ENCODE measurements at places on chromosomes 7 and 10. TPM values are rescaled to one million over a fixed set of nuclear protein-coding genes. Genes with fewer than 3 reads are reported as not detected.
A peak's percentile ranks its signal among the peaks of the same experiment; 100 is the strongest.

GRCh38 chr10:71618598-71618997, 101.0 kb downstream of the C10orf105 start:
- no peak for DNase-seq

The HDAC9 gene
- polyA plus RNA-seq: 9.5 TPM

The MSANTD7 gene
- polyA plus RNA-seq: 15.8 TPM

DNA sequence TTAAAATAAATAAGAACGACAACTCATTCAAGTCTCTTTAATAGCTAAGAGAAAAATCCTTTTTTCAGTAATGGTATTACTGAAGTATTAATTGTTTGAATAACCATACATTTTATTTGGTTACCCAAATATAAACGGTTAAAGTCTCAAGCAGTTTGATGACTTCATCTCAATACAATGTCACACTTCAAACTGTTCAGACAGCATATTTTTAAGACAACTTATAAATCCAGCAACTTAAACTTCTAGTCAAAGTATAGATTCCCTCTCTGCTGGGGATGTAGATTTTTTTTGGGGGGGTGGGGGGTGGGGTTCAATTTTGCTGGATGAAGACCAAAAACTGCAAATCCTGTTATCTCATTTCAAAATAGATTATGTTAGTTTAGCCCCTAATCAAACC, 42.0 kb downstream of the GNA12 start:
- peak; percentile 65 for DNase-seq

- no peak for DNase-seq
Measured at GRCh38 chr7:152050547-152050971, 25.1 kb downstream of the GALNT11 start.

DNA sequence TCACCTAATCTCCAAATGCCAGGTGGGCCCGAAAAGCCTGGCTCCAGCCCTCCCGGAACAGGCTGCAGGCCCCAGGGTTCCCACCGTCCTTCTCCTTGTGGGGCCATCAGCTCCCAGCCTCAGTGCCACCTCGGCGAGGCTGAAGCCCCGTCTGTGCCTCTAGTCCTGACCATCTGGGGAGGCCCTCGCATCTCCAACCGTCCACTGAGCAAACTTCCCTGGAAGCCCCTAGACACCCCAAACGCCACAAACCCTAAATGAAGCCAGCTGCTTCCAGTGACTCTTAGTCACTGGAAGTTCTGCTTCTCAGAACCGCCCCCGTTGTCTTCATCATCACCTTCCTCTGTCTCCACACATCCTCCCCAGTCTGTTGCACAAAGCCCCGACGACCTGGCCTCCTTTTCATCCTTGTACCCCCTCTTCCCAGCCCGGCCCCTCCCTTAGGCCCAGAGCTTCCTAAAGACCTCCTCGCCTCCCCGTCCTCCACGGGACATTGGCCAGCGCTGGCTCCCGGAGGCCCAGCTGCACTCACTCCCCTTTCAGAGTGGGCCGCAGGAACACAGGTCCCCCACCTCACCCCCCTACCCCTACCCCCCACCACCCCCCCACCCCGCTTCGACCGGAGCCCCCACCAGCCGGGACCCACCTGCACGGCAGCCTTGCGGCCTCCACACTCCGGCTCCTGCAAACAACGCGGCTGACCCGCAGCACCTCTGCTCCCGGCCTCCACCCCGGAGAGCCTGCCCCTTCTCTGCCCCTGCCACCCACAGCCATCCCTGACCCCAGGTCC, 1.1 kb upstream of the DIP2C start:
- DNase-seq: no peak

The CLCN1 gene
- not detected for polyA plus RNA-seq

- DNase-seq: no peak
Measured at GRCh38 chr7:51280156-51280555, 36.5 kb downstream of the COBL start.

GRCh38 chr7:149832332-149833041, 5.7 kb upstream of the ZNF862 start:
- DNase-seq: no peak

GRCh38 chr10:61791216-61791615, 110.3 kb upstream of the ARID5B start:
- DNase-seq: no peak

DNA sequence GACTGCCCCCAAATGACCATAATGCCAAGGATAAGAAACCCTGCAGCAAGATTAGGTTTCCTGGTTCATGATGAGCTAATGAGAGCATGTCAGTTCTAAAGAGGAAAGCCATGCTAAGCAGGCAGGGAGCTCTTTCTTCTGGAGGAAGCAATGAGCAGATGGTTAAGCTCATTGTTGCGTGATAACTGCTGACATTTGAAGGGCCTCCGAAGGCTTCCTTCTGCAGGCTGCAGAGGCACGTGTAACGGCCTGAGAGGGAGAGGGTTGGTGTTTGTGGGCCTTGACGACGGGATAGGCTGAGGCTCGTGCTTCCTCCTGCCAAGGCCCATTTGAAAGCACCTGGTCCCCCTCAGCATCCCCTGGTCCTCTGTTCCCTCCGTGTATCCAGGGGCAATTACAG, 63.5 kb upstream of the BTBD16 start:
- peak; percentile 70 for DNase-seq

GRCh38 chr7:94050046-94050445, 45.9 kb upstream of the BET1 start:
- DNase-seq: no peak

The DRGX gene
- polyA plus RNA-seq: not detected

The NEUROD6 gene
- 0.17 TPM for polyA plus RNA-seq

DNA sequence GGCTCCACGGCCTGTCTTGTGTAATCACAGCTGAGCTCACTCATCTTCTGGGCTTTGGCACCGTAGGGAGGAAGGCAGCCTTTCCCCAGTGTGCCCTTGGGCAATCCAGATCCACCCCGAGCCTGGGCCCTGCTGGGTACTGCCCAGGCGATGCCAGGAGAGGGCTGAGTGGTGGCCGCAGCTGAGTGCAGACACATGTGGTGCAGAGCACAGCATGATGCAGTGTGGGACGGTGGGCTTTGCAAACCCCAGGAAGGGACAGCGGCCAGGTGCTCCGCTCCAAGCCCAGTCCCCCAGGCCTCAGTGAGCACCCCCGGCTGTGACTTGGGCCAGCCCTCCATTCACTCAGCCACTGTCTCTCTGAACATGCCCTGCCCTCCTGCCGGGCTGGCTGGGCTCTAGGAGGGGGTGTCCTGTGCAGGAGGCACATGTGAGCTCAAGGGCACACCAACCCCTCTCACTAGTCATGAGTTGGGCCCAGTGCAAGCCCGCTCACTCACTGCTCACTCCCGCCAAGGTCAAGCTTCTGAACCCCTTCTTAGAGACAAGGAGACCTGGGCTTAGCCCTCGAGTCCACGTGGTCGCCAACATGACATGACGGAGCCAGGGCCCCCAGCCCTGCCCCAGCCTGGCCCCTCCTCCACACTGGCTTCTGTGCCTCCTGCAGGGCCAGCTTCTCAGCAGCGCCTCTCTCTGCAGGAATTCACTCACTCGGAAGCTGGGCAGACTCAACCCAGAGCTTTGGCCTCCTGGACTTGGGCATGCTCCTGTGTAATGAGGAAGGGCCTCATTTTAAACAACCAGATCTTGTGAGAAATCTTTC, 77.5 kb upstream of the INSIG1 start:
- no peak for DNase-seq

GRCh38 chr7:102029616-102030015, 212.2 kb downstream of the CUX1 start:
- DNase-seq: no peak

DNA sequence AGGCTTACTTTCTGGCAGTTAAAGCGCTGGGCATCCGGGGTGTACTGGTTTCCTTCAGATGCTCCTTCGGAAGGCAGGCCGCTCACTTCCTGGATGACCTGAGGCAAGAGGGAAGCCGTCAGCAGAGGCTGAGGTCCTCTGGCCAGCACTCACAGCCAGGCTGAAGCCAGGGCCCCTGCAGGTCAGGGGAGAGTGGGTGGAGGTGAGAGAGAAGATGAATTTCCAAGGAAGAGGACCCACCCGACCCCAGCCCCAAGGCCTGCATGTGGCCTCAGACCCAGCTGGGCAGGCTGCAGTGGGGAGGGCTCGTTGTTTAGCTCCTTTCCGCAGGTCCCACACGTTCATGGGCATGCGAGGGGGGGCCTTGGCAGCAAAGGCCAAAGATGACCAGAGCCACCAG, 71.3 kb downstream of the VWA2 start:
- DNase-seq: no peak

GRCh38 chr10:110872145-110872983, 636 bp downstream of the PDCD4 start:
- peak; percentile 93 for DNase-seq

DNA sequence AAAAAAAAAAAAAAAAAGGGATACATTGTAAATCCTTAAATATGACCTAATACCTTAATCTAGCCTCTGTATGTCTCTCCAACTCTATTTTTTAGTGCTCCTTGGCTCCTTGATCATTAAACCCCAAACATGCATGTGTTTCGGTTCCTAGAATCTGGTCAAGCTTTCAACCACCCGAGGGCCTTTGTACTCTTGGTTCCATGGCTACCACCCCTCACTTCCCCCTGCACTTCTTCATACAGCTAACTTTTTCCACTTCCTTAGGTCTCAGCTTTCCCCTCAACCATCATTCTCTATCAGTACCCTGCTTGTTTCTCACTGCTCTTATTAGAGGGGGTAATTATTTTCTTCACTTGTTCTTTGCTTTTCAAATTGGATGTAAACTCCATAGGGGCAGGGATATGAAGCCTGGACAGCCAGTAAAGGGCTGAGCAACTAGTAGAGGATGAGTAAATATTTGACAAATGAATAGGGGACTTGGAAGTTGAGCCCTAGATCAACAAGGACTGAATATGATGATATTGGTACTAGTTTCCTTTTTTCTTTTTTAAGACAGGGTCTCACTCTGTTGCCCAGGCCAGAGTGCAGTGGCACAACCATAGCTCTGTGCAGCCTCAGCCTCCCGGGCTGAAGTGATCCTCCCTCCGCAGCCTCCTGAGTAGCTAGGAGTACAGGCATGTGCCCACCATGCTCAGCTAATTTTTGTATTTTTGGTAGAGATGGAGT, 4.3 kb upstream of the GDI2 start:
- DNase-seq: no peak

The SRRM3 gene
- 0.49 TPM for polyA plus RNA-seq

The TMEM273 gene
- polyA plus RNA-seq: 9.8 TPM

The SLC39A12 gene
- polyA plus RNA-seq: 0.13 TPM

GRCh38 chr10:15211464-15211979, 43.0 kb upstream of the NMT2 start:
- DNase-seq: no peak

DNA sequence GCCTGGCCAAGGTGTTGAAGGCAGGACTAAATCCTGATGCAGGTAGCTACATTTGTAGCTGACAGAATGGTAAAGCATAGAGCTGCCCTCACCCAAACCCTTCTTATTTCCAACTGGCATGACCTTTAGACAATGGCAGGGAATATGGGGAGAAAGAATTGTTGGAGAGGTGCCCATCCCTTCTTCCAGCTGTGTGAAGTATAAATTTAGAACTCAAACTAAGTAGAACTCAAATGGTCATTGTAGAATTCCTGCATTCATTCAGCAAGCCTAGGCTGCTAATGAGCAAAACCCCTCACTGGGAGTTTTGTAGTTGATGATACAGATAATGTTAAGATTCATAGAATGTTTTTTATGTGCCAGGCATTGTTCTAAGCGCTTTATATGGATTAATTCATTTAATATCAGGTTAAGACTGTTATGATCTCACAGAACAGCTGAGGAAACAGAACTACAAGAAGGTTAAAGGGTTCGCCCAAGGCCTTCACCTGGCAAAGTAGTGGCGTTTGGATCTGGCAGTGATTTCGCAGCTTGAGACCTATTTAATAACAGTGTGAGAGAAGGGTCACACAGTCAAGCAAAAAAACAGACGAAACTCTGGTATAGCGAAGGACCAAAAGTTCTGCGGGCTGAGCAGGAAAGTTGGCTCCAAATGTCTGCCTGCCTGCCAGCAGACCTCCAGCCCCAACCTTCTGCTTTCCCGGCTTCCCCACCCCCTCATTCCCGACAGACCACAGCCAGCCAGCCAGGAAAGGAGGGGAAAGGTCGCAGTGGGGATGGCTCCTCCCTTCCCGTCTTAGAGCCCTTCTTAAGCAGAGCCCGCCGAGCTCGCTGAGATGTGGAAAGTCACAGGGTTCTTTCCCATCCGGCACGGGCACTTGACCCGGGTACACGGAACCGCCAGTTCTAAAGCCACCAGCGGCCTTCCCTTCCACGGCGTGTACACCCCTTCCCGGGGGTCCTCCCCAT, 1.6 kb upstream of the HILPDA start:
- peak; percentile 81 for DNase-seq

The DGKB gene
- polyA plus RNA-seq: 0.27 TPM

The CPA4 gene
- polyA plus RNA-seq: 0.39 TPM

DNA sequence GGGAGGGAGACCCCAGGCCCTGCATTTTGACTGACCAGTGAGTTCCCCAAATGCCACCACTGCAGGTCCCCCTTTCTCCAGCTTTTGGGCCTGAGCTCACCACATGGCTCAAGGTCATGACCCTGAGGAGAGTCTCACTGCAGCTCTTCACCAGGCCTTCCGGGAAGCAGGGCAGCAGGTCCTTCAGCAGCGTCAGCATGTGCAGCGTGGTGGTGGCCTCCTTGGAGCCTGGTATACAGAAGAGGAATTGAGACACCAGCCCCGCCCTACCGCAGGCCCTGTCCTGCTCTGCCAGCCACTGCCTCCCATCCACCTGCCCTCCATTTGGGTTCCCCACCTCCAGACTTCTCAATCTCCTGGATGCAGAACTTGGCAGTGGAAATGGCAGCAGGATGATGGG, 13.0 kb downstream of the RRP12 start:
- no peak for DNase-seq

The IFIT1B gene
- polyA plus RNA-seq: 0.48 TPM

The ZNF467 gene
- polyA plus RNA-seq: 30.7 TPM

DNA sequence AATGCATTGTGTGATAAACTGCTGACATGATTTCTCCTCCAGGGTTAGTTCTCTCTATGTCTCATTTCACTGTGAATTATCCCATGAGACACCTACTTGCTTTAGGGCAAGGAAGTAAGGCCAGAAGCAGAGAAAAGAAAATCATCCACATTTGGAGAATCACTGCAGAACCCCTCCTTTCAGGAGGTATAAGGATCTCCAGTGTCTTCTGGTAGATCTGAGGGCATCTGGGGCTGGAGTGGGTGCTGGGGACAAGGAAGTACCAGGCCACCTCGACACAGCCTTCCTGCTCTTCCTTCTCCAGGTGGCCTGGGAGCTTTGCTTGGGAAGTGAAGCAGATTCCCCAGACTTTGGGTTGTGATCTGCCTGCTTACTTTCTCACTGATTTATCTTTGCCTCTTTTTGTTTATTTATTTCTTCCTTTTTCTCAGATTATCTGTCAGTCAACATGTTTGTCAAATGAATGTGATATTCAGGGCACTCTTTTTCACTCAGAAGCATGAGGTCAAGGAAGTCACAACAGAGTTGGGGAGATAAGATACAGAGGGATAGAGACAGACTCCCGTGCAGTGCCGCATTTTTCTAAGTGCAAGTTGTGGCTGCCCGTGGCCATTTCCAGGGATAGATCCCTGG, 12.4 kb upstream of the CAMK2G start:
- no peak for DNase-seq

GRCh38 chr10:78764436-78764835, 304.3 kb upstream of the ZMIZ1 start:
- no peak for DNase-seq

The GSTK1 gene
- 117 TPM for polyA plus RNA-seq

GRCh38 chr7:93579431-93579830, 4.9 kb upstream of the CALCR start:
- DNase-seq: no peak

GRCh38 chr10:123766761-123767160, 100.6 kb downstream of the GPR26 start:
- no peak for DNase-seq
